Activated CD4-positive, CD25-positive, alpha-beta regulatory T cell treated with anti-CD3 and anti-CD28 coated beads, Interleukin-2, amount 50 U/mL, for 16 hours (primary cell): ENCODE measurements at places on chromosomes 2 and 18.

- no peak for DNase-seq
These were observed 26.9 kb upstream of the DNMT3A start for GRCh38 chr2:25368660-25369059.

- DNase-seq: no peak
These were observed 90.9 kb upstream of the SETBP1 start for GRCh38 chr18:44589693-44590355.

DNA sequence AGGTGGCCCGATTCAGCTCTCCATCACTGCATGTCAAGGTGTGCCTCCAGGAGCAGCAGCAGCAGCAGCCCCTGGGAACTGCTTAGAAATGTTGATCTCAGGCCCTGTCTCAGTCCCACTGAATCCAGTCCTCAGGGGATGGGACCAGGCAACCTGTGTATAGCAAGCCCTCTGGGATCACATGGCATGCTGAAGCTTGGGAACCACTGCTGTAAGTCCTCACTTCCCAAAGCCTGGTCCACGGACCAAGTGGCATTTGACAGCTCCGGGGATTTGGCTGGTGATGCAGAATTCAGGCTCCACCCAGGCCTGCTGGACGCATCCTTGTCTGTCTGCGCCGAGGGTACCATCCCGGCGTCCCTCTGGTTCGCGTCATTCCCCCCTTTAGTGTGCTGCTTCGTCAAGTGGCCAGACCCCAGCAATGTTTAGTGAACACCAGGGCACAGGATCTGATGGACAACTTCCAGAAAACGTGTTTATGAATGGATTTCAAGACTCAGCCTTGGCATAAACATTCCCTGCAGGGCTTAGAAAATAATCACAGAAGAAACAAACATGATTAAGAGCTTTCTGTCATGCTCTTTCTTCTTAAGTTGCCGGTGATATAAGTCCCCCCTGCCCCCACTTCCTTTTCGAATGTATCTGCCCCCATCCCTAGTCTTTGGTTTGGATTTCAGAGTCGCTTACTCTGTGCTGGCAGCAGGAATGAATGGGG is 234.0 kb downstream of the GBX2 start:
- no peak for DNase-seq

GRCh38 chr18:37438417-37439180 is 127.0 kb downstream of the CELF4 start:
- DNase-seq: no peak

DNA sequence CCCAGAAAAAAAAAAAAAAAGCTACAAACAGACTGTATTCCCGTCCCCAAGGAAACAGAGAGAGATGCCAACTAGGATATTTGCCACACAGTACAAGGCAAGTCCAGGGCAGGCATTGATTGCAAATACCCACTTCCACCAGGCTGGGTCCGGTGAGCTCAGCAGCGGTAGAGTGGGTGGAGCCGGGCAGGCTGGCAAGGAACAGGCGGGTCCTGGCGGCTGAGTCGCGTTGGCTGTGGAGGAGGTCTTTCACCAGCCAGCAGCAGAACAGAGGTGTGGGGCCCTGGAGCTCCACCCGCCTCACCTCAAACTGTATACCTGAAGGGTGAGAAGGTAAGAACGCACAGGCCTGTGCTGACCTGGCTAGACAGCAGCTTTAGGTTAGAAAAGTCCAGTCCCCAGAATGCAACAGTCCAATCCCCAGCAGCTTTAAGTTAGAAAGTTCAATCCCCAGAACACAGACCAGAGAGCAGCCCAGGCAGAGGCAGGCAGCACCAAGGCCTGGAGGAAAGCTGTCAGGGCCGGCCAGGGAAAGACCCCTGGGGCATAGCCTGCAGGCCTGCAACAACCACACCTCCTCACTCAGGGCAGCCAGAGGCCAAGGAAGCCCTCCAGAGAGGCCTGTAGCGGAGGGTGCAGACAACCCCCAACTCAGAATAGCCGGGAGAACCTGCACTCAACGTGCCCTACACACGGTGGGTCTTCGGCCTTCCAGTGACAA is 21.9 kb upstream of the MTERF4 start:
- no peak for DNase-seq

DNA sequence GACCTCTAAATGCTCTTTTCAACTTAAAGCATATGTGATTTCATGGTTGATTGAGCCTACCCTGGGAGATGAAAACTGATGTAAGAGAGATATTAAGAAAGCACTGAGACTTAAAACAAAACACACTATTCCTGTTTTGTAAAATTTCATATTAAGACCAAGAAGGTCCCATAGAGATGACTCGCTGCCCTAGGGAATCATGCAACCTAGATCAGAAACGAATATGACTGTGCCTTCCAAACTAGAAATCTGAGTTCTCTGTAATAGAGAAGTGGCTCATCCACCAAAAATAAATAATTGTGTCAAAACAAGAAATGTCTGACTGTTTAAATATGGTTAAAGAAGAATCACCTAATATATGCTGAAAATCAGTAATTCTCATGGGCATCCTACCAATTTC is 776.8 kb upstream of the SOX11 start:
- no peak for DNase-seq

DNA sequence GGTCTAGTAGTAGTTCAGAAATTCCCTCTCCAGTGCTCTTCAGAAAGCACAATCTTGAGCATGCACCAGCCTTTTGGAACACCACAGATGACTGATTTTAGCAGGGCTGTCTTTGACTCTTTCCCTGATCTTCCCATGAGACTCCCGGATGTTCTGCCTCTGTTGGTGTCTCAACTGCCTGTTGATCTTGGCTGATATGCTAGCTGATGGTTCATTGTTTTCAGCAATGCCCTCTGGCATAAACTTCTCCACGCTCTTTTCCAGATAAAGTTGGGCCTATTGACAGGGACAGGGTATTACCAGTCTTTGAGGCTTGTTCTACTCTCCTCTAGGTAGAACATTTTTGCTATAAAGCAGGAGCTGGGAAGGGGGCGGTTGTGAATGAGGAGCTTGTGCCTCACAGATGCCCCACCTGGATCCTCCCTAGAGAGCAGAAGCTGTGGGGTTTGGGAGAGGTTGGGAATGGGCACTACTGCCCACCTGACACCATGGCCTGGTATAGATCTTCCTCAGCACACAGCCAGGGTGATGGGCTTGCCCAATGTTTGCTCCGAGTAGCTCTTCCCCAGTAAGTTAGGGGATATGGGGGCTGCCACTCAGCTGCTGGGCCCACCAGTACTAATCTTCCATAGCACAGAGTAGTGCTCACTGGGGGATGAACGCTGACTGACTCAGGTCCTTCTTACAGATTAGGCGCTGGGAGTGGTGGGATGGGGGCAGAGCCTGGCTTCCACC is 111.3 kb downstream of the PTGR3 start:
- no peak for DNase-seq

- no peak for DNase-seq
These were observed 8.4 kb downstream of the TMEM247 start for GRCh38 chr2:46487667-46488335.

GRCh38 chr2:9330612-9331270 is 92.6 kb downstream of the ITGB1BP1 start:
- no peak for DNase-seq
